NCI-H1930 (cell line): ENCODE measurements at places on chromosomes 1 and 21.

DNA sequence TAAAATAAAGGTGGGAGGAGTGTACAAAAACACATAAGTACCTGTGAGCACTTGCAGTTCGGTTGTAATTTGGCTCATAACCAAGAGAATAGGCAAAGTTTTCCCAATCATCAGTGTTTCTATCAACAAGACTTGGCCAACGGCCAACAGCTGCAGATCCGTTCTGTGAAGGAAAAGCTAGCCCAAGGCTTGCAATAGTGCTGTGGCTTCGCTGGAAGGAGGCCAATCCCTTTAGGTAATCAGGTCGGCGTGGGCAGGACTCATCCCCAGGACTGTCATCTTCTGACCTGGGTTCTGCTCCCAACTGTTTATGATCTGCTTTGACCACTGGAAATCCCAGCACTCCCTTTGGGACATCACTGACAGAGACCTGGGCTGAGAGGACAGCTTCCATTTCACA is 107.8 kb downstream of the LYST start:
- DNase-seq = no peak

GRCh38 chr1:209785592-209785991 is 1.2 kb upstream of the C1orf74 start:
- no peak for DNase-seq

- DNase-seq = no peak
Observed at GRCh38 chr1:31064111-31064717, 1.3 kb downstream of the PUM1 start.

- no peak for DNase-seq
Observed at GRCh38 chr1:6803357-6803756, 18.1 kb downstream of the CAMTA1 start.

DNA sequence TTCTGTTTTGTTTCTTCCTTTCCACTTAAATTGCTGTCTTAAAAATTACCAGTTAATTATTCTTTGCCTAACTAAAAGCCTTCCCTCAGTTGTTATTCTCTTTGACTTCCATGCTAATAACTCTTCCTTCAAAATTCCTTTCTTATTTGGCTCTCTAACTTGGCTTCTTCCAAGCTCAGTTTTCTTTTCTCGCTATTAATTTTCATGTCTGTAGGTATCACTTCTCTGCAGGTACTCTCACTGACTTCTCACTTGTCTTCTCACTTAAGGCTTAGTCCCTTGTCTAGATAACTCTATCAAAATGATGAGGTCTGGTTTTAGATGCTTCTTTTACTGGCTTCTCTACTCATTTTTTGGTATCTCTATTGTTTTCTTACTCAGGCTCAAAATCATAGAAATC is 10.1 kb downstream of the CDC7 start:
- DNase-seq = no peak
